Activated CD4-positive, CD25-positive, alpha-beta regulatory T cell (primary cell): ENCODE measurements at places on chromosomes 1 and 21.
A peak's percentile ranks its signal among the peaks of the same experiment; 100 is the strongest.

- peak; percentile 15 for DNase-seq
Measured at GRCh38 chr1:64744492-64745180, at the start of gene RAVER2. RAVER2 (plus strand) TSS chr1:64745075; CDS start chr1:64745173, 98 bp downstream.

DNA sequence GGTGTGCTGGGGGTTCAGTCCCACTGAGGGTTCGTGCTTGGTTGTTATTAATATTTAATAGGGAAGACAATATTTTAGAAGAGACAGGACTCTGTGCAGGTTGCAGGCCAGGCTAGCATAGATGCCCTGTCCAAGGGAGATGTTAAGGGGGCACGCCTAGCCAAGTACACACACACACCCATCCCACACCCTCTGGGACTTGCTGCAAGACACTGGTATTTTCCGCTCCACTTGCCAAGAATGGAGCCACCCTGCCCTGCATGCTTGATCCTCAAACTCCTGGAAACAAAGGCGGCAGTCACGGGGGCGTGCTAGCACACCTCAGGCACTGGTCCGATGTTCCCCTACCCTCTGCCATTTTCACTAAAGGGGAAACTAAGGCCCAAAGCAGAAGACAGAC lies 99.1 kb downstream of the MRPL37 start:
- no peak for DNase-seq

DNA sequence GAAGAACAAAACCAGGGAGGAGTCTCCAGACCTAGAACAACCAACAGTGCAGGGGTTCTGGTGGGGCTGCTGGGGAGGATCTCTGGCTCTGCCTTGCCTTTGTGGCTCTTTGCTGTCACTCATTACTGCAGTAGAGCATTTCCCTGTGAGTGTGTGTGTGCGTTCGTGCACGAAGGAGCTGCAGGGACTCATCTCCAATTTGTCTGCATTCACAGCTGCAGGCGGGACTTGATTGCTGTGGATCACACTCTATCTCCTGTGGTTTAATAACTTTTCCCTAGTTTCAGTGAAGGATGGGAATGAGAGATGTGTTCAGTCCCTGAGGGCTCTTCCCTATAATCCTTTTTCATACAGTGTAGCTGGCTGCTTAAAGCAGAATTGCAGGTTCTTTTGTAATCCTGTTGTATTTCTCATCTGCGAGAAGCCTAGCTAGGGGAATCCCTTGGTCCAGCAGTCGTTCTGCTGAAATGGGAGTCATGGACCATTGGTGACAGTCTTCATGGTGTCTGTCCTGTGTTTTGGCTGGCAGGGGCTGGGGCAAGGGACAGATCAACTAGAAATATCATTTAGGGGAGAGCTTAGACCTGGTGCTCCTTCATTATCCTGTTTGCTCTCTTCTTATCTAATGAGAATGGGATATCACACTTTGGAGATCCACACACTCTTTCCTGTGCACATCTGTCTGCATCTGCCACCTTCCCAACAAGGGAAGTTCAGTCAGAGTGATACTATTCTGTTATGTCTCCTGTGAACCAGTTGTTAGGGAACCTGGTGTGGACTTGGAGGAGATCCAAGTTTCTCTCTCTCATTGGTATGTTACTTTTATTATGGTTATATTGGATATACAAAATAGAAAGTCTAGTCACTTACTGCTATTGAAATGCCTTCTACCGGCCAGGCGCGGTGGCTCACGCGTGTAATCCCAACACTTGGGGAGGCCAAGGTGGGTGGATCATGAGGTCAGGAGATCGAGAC lies 3.0 kb downstream of the PCP4L1 start:
- DNase-seq, result no peak

- no peak for DNase-seq
Measured at GRCh38 chr1:235979716-235980333, 85.1 kb downstream of the NID1 start.

DNA sequence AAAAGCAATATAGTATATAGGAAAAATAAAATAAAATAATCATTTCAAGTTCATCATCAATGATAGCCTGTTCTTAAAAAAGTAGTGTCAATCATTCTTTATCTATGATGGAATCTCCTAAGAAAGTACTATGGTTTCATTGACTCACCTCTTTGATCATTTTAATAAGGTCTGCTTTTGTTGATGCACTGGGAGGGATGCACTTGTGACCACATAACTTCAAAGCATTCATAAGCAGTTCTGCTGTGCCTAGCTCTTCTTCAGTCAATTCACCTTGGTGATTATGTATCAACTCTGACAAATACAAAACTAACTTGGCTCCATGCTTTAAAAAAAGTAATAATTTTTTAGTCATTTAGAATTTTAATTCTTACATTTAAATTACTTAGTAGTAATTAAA lies 84.8 kb upstream of the GNG4 start:
- DNase-seq, result no peak

DNA sequence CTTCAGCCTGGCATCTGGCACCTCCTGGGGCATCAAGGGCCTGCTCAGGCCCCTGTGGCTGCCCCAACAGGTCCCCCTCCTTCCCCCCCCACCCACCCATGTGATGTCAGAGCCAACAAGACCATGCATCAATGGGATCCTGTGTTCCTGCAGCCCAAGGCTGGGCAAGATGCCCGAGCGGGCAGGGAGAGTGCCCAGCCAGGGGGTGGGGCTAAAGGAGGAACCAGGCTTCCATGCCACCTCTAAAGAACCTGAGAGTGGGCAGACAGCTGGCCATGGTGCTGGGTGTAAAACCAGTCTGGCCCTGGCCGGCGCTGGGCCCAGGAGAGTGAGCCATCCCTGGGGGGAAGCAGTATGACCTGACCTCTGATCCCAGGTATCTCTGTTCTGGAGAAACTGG lies 7.6 kb downstream of the COL16A1 start:
- DNase-seq, result no peak

- peak; percentile 65 for DNase-seq
Measured at GRCh38 chr1:2194319-2194897, at the start of gene FAAP20. FAAP20 (minus strand) TSS chr1:2194772; CDS start chr1:2194749, 23 bp downstream.
